ENCODE measurements at places on chromosomes 12 and 14. TPM values are rescaled to one million over a fixed set of nuclear protein-coding genes. Genes with fewer than 3 reads are reported as not detected.
A peak's percentile ranks its signal among the peaks of the same experiment; 100 is the strongest.

Gene SPIC
- total RNA-seq: not detected

Gene KRT78
- not detected for total RNA-seq

- no peak overlapping the region for H3K4me3 ChIP-seq
- H3K36me3 ChIP-seq: peaks cover 25% of the 10 kb centered on the region
- H3K4me1 ChIP-seq: no peaks in the 10 kb centered on the region
- DNase-seq: no peak
- H3K27me3 ChIP-seq: no peaks in the 10 kb centered on the region
Observed at GRCh38 chr12:51076236-51076930, 7.0 kb downstream of the CSRNP2 start.

GRCh38 chr12:131894981-131895639 lies 688 bp downstream of the ULK1 start:
- peaks cover 27% of the 10 kb centered on the region for H3K4me1 ChIP-seq
- DNase-seq: no peak
- H3K4me3 ChIP-seq: peak overlapping the region; percentile 67
- no peaks in the 10 kb centered on the region for H3K27me3 ChIP-seq

GRCh38 chr14:90453401-90453951 lies 56.6 kb downstream of the CALM1 start:
- no peak overlapping the region for H3K27ac ChIP-seq
- H3K4me1 ChIP-seq: no peaks in the 10 kb centered on the region
- no peaks in the 10 kb centered on the region for H3K36me3 ChIP-seq
- no peak overlapping the region for H3K4me3 ChIP-seq

DNA sequence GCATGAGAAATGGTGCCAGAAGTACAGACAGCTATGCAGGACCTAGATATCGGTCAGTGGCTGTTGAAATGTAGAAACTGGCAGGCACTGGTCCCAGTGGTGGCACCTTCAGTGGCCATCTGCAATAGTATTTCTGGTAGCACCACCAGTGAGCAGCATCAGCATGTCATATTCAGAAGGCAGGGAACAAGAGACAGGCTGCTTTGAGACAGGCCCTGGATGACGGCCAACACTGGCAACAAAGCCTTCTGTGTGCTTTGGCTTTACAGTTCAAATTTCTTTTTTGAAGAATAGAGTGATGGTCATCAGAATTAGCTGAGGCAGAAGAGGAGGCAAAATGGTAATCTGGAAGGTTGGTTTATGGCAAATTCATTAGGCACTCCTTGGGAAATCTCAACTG lies 273.4 kb upstream of the SLC16A7 start:
- H3K27ac ChIP-seq: no peak overlapping the region
- no peaks in the 10 kb centered on the region for H3K36me3 ChIP-seq
- no peaks in the 10 kb centered on the region for H3K27me3 ChIP-seq
- no peak overlapping the region for H3K4me3 ChIP-seq
- H3K4me1 ChIP-seq: no peaks in the 10 kb centered on the region

DNA sequence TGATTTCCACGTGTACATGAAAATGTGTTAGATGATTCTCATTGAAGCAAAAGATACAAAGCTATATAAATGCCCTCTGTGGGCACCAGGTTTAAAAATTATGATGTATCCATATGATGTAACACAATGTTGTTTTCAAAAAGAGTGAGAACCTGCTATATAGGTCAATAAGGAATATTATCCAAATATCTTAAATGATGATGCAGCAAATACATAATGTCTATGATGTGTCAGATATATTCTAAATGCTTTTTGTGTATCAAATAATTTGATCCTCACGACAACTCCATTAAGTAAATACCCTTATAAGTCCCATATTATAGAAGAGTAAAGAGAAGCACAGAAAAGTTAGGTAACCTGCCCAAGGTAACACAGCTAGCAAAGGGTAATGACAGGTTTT lies 393.0 kb upstream of the DCN start:
- DNase-seq: no peak
- H3K4me3 ChIP-seq: no peak overlapping the region
- no peak overlapping the region for H3K27ac ChIP-seq
- H3K4me1 ChIP-seq: no peaks in the 10 kb centered on the region

DNA sequence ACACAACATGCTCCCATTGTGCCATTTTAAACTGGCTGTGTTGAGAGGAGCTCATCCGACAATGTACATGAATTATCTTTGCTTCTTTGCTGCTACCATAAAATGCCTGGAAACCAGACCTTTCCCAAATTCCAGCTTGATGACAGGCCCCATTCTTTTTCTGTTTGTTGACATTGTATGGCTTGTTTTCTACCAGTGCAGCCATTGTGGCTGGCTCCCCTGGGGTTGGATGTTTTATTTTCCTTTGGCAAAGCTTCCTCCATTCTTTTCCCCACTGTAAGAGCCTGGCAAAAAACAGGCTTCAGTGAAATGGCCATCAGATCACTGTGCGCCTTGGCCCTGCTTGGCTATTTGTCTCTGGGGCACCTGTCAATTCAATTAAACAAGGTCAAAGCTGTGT lies 532.5 kb downstream of the VRK1 start:
- H3K27me3 ChIP-seq: no peaks in the 10 kb centered on the region
- no peak overlapping the region for H3K27ac ChIP-seq
- H3K4me1 ChIP-seq: no peaks in the 10 kb centered on the region
- H3K36me3 ChIP-seq: no peaks in the 10 kb centered on the region
- no peak for DNase-seq
- no peak overlapping the region for H3K4me3 ChIP-seq

DNA sequence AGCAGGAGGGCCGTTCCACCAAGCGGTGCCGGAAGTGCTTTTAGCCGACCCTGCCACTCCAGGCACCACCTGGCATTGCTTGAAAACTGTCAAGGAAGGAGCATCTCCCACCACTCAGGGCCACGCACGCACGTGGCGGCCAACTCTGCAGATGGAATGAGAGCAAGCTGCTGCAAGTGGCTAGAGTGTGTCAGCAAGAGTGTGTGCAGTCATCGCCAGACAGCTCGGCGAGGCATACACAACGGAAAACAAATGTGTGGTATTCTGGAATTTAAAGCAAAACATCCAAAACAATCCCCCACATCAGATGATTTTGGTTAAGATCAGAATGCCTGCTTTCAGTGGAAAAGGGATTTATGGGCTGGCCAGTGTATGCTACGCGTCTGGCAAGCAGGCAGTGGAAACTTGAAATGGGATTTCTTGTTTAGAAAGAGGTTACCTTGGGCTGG lies 11.2 kb downstream of the CD9 start:
- peaks cover 4% of the 10 kb centered on the region for H3K36me3 ChIP-seq
- H3K27ac ChIP-seq: no peak overlapping the region
- H3K27me3 ChIP-seq: no peaks in the 10 kb centered on the region
- H3K4me1 ChIP-seq: no peaks in the 10 kb centered on the region
- DNase-seq: no peak
